ENCODE measurements at places on chromosomes 6 and 20.

DNA sequence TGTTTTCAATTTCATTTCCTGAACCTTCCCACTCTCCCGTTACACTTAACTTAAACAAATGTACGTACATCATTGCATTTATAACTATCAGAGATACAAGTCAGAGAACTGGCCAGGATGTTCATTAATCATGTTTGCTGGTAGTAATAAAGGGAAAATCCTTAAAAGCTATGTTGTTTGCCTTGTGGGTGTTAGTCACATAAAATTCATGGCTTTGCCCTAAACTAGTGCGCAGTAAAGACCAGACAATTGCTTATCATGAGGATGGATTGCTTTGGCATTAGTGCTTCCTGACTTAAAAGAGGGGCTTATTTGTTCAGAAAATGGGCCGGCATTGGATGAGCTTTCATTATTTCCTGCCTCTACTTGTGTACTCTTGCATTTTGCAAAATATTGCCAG lies 1037.3 kb upstream of the FLRT3 start:
- no peak for DNase-seq

DNA sequence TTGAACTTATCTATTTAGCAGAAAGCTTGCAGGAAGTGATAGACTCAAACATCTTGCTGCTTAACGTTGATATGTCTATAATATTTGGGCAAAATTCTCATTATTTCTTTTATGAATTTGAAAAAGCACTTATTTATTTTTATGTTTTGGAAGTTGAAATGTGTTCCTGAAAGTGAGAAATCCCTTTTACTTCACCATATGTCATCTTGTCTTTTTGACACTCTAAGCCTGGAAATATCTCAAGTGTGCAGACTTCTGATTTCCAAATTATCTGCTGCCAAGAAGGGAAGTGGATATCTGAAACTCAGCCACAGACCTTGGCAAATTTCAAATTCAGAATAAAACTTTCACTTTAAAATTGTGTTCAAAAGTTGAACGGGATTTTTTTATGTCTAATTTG lies 368.7 kb upstream of the MANEA start:
- no peak for DNase-seq

GRCh38 chr6:72675396-72675795 lies 53.5 kb downstream of the KCNQ5 start:
- DNase-seq = no peak

GRCh38 chr6:169650241-169650958 lies 51.4 kb downstream of the WDR27 start:
- no peak for DNase-seq

DNA sequence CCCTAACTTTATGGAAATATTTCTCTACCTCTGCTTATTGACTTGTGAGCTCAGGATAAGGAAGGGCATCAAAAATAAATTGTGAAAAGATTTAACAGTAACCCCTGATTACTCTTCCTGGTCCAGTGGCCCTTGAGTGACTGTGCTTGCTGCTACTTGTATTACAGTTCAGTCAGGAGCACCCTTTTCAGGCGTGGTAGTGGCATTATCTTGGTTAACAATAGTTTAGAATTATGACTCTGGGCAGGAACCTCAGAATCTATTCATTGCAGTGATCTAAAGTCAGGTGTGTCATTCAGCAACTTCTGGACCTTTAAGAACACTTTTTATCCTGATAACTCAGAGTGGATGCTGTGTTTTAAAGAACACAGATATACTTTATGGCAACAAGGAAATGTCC lies 43.4 kb downstream of the FAM135A start:
- DNase-seq = no peak

DNA sequence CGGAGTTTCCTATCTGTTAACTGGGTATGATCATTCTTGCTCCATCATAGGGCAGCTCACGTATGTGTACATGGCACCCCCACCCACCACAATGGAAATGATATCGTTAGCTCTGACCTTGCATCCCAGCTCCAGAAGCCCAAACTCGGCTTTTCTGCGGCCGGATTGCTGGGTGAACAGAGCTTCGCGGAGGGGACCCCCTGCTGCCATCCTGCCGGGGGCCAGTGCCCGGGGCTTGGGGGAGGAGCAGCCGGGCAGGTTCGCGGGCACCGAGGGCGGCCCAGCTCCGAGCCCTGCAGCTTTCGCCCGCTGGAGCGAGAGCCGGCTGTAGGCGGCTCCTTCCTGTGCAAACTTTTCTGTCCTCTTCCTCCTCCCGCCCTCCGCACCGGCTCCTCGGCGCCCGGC lies 24.9 kb upstream of the FUCA2 start:
- DNase-seq = no peak

Data from NCI-H2107 (cell line).